Cardiac fibroblast (primary cell): ENCODE measurements at places on chromosomes 12 and 14.

GRCh38 chr14:83707056-83707455 is 1822.9 kb upstream of the FLRT2 start:
- DNase-seq, result no peak

GRCh38 chr14:59895721-59896120 is 24.2 kb upstream of the LRRC9 start:
- DNase-seq, result no peak

DNA sequence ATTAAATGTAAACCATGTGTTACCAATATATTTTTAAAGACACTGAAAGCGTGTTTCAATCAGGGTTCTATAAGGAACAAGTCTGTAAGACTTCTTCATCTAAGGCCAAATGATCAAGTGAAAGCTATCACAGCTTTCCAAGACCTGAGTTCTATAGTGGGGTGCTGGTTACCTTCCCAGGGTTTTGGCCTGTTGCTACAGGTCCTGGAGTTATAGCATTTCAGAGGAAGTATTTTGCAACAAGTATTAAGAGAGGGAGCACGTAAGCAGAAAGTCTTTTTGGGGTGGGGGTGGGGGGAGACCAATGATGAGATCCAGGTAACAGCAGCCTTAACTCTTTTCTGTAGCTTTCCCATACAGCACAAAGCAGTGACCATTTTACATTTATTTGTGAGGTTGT is 43.8 kb downstream of the FOXN3 start:
- DNase-seq, result no peak

DNA sequence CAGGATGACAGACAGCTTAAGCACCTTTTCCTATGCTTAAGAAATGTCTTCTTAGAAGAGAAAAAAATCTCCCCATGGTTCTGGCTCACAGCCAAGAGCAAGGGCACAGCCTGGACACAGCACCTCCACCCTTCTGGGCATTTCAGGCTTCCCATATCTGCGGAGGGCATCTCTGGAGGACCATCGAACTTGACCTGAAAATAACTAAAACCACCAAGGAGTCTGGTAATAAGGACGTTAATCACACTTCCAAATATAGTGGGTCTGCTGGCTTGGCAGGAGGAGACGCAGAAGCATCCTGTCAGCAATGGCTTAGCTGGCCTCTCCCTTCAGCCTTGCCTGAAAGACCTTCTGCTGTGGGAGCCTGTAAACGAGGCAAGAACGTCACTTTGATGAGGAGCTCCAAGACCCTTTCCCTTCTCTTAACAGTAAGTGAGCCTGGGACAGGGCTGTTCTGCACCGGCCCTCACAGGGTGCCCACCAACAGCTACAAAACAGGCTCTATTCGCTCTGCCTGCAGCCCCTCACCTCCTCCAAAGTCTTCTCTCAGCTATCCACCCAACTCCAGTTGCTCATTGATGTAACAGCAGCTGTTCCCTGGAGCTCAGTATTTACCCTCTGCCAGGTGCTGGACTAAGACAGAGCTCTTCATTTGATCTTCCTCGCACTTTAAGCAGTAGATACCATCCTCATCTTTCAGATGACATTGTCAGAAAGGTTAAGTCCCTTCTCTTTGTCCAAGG is 13.2 kb downstream of the SETD3 start:
- no peak for DNase-seq

DNA sequence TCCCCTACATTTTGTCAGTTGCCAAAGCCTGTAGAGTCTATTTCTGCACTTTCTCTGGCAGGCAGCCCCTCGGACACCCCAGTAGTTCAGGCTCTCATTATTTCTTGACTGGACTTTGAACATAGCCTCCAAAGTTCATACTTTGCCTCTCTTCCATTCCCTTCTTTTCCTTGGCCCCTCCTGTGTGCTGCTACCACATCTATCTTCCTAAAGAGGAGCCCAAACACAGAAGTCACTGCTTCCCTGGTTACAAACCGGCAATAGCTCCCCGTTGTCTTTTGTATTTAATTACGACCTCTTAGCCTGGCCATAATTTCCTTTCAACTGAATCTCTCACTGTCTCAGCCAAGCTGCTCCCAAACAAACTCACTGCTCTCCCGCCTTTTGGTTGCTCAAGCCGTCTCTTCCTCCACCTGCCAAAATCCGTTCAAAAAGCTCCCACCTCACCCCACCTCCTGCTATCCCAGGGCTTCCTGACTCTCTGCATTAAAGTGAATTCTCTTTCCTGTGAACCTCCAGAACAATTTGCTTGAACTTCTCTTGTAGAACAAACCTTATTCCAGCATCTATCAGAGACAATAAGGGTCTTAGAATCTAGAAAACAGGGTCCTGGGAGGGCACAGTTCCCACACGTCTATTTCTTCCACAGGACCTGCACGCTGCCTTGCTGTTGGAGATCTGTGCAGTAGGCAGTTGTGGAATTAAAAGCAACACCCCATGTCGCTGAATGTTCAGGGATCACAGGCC is 46.9 kb downstream of the PRMT8 start:
- DNase-seq, result no peak

DNA sequence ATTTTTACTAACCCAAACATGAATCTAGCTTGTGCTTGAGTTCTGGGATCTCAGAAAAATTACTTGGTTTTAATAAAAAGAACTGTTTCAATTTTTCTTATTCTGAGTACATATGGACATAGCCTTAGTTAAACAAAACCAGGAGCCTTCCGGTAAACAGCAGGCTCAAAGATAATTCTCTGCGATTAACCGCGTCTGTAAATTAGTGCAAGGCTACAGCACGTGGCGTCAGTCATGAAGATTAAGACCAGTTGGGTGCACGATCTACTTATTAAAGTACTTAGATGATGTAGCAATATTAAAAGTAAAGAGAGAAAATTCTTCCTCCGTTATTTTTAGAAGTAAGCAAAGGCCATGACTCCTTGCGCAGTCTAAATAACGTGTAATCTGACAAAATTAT is 700 bp downstream of the KCNJ8 start:
- no peak for DNase-seq

DNA sequence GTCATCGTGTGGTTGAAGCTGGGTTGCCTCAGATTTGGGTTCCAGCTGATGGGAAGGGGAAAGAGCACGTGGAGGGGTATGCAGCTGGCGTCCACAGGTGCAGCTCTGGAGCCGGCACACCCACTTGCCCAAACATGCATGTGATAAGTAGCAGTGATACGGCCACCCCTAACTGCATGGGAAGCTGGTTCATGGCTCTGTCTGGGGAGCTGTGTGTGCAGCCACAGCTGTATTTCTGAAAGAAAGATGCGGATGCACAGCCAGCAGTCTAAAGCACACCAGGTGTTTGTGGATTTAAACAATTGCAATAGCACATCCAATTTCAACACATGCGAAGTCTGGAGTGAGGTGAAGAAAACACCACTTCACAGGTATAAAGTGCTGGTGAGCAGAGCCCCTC is 181.4 kb downstream of the EFCAB11 start:
- no peak for DNase-seq

DNA sequence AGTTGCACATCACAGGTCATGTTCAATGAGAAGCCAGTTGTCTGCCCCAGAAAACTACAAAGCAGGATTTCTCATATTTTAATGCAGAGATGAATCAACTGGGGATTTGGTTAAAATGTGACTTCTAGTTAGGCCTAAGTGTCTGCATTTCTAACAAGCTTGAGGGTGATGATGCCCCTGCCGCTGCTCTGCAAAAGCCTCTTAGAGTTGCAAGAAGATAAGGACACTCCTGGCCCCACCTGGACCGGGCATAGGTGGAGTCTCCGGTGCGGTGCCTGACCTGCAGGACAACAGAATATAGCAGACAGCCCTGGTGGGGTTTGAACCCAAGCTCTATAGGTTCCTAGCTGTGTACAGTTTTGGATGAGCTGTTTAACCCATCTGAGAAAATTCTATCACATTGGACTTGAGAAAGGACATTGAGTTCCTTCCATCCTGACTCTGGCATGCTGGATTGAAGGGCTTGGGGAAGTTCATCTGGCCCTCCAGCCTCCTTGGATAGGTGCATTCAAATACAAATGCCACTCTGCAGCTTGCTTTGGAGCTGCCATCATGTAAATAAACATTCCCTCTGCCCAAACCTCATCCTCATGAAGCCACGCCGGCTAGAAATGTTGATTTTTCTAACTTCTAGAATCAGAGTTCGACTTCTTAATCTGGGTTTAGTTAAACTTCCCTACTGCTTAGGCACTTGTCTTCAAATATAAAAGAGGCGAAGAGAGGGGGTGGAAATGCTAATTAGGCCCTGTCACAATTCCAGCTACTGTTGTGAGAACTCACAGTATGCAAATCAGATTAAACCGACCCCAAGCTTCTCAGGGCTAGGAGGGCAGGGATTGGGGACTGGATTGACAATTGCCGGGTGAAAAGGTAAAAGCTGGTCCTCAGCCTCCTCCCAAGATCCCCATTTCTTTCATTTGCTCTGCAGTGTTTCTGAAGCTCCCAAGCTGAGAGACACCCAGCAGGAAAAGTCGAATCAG is 1225.6 kb downstream of the VRK1 start:
- no peak for DNase-seq

DNA sequence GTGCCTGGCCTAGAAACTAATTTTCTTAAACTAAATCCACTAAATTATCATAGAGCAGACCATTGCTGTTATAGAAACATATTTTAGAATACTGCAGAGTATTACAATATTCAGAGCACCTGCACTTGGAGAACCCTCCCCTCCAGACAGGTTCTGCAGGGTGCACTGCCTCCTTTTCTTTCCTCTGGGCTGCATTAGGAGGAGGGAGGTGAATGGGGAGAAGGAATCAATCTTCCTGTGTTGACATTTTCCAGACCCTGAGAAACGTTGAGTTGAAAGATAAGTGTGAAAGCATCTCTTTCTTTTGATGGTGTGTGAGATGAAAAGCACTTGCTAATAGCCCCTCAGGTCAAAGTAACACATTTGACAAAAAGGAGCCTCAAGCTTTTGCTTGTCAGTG is 7.3 kb downstream of the SYNE2 start:
- no peak for DNase-seq

DNA sequence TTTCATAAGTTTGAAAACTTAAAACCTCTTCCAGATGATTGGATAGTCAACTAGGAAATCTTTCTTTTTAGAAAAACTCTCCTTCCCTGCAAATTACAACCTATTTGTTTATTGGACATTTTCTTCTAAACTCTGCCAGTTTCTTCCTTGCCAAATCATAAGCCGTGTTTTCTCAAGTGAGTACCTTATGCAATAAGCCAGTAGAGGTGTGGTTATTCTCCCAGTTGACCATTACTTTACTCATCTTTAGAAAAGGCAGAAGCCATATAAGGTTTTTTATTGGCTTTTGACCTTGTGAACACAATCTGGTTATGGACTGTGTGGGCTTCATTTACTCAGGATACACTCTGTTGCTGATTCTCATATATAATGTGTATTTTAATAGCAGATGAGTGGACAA is 14.6 kb downstream of the ACTR6 start:
- DNase-seq, result peak; percentile 21

- no peak for DNase-seq
Measured at GRCh38 chr12:58703866-58704265, 216.4 kb downstream of the LRIG3 start.

DNA sequence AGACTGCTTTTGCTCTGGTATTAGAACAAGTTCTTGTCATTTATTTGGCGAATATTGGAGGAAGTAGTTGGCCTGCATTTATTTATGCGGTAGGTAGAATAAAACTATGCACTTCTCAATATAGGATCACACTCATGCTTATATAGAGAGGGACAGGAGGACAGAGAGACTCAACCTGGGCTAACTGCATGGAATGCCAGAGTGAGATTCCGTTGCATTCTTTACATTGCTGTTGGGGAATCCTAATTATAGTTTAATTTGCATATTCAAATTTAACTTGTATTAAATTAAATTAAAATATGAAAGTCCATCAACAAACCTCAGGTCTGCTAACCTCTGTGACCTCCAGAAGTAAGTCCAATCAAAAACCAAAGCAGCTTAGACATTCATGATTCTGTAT is 26.6 kb downstream of the OR10G3 start:
- DNase-seq, result no peak

DNA sequence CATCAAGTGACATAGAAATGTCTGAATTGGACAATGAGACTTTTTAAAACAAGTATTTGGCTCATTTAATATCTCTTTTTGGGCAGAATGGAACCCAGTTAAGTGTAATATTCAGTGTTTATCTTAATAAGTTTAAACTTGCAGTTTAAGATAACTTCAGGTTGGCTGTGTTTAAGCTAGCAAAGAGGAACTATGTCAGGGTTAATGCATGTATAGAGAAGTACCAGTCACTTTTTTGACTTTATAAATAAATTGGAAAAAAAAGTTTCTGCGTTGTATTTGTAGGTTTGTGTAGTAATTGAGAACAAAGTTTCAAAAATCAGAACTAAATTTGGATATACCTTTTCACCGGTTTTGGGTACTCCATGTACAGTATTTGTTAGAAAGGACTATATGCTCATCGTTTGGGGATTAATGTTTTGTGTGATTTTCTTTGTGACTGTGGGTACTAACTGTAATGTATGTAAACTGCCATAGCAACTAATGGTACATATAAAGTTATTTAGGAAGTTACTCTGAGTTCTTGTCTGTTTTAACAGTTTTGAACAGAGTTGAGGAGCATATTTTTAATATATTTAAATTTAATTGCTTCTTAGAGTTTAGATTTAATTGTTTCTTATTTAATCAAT is 4.5 kb downstream of the HMGA2 start:
- peak; percentile 37 for DNase-seq

DNA sequence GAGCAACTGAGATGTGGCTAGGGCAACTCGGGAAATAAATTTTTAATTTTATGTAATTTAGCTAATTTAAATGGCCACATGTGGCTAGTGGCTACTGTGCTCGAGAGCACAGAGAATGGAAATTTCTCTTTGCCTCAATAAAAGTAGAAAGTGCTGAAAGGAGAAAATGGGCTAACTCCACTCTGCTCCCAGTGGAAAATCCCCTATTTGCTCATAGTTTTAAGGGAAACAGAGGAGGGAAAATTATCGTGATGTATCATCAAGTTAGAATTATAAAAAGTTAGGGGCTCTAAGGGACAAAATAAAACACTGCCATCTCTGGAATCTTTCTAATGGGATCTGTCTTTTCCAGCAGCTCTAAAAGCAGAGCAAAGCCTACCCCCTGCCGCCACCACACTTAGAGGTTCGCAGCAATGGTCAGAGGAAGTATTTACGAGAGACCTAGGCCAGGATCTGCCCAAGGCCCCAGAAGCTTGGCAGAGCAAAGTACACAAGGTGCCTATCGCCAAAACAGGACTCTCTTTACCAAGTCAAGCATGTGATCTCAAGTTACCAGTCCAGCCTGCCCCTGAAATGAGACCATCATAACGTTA is 220.7 kb downstream of the PPM1H start:
- DNase-seq, result no peak

- peak; percentile 41 for DNase-seq
Measured at GRCh38 chr14:42806909-42807315, 1200.2 kb downstream of the LRFN5 start.

- peak; percentile 49 for DNase-seq
Measured at GRCh38 chr12:102095677-102096263, 24.1 kb downstream of the NUP37 start.

DNA sequence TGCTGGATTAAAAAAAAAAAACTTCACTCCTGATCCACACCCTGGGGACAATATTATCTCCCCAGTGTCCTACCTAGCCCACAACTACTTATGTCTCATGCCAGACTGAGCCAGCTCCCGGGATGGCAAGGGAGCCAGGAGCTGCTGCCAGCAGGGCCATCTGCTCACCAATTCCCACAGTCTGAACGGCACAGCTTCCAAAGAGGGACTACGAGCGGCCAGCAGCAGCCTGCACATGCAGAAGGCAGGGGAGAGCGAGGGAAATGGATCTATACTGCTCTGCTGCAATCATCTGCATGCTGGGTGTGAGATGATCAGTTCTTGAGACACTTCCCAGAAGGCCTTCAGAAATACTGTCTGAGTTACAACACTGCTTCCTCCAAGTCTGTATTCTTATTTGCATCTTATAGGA is 11.1 kb downstream of the SSH1 start:
- DNase-seq, result no peak
